Activated T-helper 17 cell treated with anti-CD3 and anti-CD28 coated beads, Interleukin-2, amount 50 U/mL, for 72 hours (primary cell): ENCODE measurements at places on chromosomes 12 and 14.

- ATAC-seq, result no peak
These were observed 1.6 kb downstream of the ZFP36L1 start for GRCh38 chr14:68791078-68791901.

DNA sequence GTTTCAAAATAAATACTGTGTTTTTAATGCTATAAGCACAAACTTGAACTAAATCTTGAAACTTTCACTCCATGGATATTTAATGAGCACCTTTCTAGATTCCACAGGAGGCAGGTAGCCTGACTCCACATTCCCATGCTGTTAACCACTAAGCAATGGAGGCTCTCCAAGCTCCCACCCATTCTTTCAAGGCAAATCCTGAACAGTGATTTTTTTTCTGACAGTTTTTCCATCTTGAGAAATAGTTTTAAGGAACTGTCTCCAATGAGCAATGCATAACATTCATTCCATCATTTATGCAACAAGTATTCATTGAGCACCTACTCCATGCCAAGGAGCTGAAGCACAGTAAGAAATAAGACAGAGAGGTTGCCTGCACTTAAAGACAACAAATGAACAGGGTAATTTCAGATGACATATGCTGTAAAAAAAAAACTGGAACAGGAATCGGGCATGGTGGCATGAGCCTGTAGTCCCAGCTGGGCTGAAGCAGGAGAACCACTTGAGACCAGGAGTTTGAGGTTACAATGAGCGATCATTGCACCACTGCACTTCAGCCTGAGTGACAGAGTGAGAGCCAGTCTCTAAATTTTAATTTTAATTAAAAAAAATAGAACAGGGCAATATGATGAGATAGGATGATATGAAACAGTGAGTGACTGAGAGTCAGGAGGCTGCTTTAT, 102.3 kb upstream of the CPSF6 start:
- no peak for ATAC-seq

GRCh38 chr12:93273834-93274564, 103.7 kb upstream of the NUDT4 start:
- no peak for ATAC-seq

GRCh38 chr14:100780646-100781355, 45.1 kb upstream of the MEG3 start:
- ATAC-seq, result no peak

GRCh38 chr12:86597431-86597830, 341.2 kb upstream of the MGAT4C start:
- ATAC-seq, result no peak

DNA sequence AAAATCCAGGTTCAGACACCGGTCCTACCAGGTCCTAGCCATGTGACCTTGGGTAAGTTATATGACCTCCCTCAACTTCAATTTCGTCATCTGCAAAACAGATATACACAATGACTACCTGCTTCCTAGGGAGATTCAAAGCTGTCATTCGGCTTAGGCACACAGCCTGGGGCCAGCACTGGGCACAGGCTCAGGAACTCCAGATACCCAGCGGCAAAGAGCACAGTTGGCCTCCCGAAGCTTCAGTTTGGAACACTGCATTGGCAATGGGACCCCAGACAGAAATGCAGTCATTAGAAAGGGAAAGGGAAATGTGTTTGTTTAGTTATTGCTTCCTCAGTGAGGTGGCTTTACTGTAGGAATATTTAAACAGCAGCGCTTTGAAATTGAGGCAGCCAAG, 11.4 kb downstream of the PLEKHG6 start:
- no peak for ATAC-seq

DNA sequence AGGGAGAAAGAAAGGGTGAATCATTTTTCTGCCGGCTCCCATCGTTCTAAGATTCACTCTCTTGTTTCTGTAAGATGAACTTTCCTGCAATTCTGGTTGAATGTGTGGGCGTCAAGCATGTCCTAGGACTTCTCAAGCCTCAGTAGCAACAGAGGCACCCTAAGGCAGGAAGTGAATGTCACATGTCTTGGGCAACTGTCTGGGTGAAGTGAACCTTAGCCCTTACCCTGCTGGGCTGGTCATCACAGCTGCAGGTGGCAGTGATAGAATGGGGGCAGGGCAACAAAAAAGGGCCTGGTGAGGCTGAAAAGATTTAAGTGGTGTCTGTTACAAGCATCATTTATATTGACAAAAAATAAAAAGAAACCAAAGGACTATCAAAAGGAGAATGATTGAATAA, 45.9 kb upstream of the CAND1 start:
- ATAC-seq, result no peak

DNA sequence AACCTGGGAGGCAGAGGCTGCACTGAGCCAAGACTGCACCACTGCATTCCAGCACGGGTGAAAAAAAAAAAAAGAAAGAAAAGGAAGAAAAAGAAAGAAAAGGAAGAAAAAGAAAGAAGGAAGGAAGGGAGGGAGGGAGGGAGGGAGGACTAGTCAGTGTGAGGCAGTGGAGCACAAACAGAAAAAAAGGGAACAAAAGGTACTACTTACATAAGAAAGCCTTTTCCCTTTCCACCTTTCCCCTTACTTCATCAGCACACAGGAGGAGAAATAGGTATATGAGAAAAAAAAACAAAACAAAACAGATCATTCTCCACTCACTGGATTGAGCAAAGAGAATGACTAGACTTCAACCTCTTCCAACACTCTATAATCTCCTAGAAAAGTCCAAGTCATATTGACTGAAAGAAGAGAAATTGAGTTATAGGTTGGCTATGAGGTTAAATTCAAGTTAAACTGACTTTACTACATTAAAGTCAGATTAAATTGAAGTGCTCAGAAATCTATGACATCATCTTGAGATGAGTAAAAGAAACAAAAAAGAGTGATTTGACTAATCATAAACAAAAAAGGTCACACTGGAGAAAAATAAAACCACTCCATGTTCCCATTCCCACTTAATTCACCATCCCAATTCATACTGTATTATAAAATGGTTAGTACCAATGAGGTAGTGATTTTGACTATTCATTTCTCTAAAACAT, 43.6 kb downstream of the NOVA1 start:
- ATAC-seq, result no peak

- no peak for ATAC-seq
These were observed 27.5 kb downstream of the AMN start for GRCh38 chr14:102949801-102950451.
